ENCODE measurements at places on chromosomes 13 and 19.

DNA sequence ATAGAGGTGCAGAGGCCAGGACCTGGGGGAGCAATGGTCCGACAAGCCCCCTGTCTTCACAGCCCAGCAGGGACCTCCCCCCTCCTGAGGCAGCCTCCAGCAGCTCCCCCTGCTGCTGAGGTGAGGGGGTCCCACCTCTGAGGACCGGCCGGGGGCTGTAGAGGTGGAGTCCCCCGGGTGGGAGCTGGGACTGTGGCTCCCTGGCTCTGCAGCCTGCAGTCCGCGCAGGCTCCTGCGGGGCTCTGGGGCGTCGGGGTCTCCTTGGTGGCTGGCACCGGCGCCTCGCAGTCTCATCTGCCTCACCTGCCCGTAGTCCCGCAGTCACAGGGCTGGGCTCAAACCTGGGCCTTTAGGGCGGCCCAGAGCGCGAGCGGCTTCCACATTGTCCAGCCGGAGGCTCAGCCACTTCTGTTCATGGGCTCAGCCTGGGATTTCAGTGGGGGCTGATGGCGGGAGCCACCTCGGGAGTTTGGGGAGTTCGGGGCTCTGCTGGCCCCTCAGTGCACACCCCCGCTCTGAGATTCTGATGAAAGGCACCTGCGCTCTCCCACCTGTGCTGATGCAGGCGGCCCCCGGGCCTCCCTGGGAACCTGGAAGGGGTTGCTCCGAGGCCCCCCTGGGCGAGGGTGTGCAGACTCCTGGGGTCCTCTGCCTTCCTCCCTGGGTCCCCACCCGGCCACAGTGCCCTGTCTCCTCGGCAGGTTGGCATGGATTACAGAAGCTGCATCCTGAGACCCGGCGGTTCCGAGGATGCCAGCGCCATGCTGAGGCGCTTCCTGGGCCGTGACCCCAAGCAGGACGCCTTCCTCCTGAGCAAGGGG, 7.0 kb upstream of the ZNF554 start:
- no peak for DNase-seq

DNA sequence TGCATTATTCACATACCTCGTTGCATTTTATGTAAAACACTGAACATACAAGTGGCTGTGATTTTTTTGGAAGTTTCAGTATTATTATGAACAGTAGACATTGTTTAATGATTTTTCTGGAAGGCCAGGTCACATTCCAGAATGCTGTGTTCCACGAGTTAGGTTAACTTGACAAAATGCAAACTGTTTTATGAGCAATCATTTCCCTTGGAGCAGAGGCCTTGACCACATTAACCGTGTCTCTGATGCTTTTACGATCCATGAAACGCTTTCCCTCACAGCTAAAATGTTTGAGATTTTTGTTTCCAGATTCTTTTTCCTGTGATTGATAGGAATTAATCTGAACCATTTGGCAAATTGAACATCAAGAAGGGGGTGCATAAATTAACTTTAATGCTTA, 57.8 kb downstream of the MBNL2 start:
- no peak for DNase-seq

DNA sequence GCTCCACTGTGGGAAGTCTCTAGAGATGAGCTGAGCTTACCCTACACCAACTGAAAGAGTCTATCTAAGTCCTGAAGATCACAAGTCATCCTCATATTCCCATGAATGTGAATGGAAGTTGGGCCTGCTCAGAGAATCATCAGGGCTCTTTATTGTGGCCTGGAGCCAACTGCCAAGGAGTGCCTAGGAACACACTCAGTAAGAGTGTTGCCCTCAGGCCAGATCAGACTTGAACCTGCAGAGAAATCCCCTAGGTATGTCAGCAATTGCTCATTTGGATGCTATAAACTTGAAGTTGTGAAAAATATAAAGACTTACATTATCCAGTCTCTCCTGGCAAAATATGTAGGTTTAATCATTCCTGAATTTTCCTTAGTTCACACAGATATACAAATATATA, 1070.2 kb downstream of the EFNB2 start:
- no peak for DNase-seq

GRCh38 chr13:32731576-32731975, 145.3 kb downstream of the PDS5B start:
- DNase-seq, result no peak

DNA sequence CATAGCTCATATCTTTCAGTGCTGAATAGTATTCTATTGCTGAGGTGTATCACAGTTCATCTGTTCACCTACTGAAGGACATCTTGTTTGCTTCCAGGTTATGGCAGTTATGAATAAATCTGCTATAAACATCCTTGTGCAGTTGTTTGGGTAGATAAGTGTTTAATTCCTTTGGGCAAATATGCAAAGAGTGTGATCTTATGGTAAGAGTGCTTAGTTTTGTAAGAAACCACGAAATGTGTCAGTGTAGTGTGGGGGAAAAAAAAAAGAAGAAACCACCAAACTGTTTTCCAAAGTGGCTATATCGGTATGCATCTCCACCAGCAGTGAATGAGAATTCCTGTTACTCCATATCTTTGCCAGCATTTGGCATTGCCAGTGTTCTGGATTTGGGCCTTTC, 93.3 kb downstream of the PIBF1 start:
- no peak for DNase-seq

- DNase-seq, result no peak
These were observed 491.8 kb downstream of the LMO7 start for GRCh38 chr13:76127922-76128321.
